ENCODE measurements at places on chromosomes 12 and 14. TPM values are rescaled to one million over a fixed set of nuclear protein-coding genes. Genes with fewer than 3 reads are reported as not detected.

DNA sequence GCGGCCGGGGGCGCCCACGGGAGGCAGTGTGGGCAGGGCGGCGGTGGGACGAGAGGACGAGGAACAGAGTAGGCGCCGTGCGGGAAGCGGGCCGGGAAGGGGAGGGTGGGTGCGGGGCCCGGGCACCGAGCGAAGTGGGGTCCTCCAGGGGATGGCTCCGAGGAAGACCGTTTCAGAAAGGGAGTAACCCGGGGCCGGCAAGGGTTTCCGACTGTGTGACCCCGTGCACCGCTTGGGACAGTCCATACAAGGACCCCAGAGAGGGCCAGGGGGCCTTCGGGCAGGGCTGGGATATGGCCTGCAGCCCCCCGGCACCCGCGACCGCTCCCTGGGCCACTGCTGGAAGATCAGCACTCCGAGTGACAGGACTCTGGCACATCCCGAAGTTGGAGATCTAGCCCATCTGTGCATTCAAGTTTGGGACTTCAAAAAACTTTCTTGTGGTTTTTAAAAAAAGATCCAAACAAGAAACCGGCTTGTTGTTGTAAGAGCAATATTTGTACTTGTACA is 448 bp downstream of the TSPAN9 start:
- DNase-seq = peak; percentile 82

- DNase-seq = no peak
Observed at GRCh38 chr12:114744285-114744684, 60.3 kb upstream of the TBX3 start.

DNA sequence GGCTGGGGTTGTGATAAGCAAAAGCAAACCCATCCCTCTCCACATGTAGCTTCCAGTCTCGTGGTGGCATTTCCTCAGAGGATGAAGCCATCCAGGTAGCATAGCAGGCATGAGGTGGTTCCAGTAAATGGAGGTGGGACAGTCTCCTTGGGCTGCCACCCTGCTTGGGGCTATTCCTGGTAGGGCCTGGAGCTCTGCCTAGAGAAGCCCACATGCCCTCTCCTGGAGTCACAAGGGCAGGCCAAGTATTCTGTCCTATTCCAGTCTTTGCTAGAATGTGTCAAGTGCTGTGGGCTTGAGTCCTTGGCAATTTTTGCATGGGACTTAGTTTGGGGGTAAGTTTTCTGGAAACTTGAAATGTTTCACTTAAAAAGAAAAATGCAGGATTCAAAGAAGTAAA is 469.9 kb downstream of the DPF3 start:
- DNase-seq = no peak

DNA sequence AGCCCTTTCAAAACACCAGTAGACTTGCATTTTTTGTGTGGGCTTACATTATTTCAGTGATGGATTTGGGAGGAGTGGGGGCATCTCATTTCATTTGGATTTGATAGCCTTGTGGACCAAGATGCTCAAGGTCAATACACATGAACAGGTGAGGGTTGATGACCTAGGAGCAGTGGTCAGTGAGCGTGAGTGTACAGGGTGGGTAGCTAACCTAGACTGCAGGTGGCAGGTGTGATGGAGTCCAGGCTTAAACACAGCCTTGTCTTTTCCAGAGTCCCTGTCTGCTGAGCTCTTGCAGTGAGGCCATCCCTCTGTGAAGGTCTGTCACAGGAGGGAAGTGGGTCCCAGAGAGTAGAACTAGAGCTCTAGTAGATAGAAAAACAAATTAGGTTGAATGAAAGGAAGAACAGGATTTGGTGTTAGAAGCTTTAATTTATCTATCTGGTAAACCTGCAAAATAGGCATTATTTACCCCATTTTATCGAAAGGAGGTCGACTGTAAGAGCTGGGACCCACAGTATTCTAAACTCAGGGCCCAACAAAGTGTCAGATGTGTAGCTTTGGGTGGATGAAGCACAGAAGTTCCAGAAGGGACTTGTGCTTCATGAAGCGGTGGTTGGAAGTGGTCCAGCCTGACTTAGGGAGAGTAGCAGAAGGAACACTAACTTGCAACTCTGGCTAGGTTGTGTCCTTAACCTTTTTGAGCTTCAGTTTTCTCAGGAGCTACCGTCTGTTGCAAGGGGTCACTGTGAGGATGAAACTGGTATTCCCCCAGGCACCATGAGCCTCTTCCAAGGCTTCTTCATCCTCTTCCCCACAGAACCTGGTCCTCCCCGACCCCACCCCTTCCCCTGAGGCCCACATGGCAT is 18.2 kb downstream of the RPS6KL1 start:
- DNase-seq = no peak

DNA sequence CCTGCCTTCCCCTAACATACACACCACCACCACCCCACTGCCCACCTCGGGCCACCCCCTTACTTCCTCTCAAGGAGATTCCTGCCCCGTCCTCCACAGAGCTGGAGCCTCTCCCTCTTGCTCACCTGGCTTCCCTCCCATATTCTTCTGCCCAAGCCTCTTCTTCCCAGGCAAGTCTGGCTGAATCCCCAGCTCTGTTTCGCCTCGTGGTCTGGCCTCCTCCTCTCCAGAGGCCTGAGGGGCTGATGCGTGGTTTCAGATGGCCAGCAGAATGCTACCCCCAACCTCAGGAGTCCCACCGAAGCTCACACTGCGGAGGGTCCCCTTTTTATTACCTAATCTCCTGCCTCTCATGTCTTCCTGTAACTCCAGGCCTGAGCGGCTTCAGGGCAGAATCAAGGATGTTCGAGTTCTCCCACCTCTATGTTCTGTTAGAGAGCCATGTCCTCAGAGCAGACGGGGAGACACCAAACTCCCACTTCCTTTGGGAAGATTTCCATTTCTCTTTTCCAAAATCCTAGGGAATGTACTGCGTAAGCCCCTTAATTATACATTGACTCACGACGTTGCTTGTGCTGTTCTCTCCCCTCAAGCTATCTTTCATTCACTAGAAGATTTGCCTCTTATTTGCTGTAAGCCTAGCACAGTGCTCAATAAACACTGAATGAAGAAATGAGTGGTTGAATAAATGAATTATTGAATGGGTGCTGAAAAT is 33.9 kb upstream of the LTBP2 start:
- no peak for DNase-seq

- DNase-seq = no peak
Observed at GRCh38 chr14:104903990-104904389, 20.7 kb upstream of the PLD4 start.

DNA sequence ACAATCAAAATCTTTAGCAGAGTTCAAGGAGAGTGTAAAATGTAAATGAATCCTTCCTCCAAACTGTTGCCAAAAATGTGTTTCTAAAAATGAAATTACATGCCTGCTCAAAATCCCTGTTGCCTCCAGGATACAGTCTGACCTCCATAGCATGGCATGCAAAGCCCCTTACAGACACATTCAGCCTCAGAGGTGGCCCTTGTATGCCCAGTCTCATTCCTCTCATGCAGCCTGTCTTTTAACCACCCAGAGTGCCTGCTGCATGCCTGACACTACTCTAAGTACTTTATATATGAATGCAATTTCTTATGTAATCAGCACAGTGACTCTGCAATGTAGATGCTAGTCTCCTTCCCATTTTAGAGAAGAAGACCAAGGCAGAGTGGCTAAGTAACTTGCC is 24.4 kb upstream of the PTPRQ start:
- DNase-seq = no peak

- no peak for DNase-seq
Observed at GRCh38 chr12:26133521-26133920, 8.7 kb upstream of the BHLHE41 start.

GRCh38 chr12:114623737-114624136 is 60.2 kb downstream of the TBX3 start:
- no peak for DNase-seq

DNA sequence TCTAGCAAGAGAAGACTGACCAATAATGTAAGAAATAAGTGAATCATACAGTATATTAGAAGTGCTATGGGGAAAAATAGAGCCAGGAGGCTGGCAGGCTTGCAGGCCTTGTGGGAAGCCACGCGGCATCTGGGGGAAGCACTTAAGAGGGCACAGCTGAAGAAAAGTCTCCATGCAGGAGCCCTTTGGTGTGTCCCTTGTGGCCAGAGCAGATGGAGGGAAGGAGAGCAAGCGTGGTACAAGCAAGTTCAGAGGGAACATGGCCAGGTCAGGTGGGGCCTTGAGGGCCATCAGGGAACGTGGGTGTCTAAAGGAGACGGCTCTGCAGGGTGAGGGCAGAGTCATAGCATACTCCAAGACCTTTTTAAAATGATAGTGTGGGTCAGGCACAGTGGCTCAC is 51.7 kb downstream of the LRRC74A start:
- DNase-seq = no peak

- peak; percentile 46 for DNase-seq
Observed at GRCh38 chr14:81169711-81170103, 51.1 kb downstream of the GTF2A1 start.

- DNase-seq = no peak
Observed at GRCh38 chr12:19453961-19454360, 14.7 kb downstream of the AEBP2 start.

DNA sequence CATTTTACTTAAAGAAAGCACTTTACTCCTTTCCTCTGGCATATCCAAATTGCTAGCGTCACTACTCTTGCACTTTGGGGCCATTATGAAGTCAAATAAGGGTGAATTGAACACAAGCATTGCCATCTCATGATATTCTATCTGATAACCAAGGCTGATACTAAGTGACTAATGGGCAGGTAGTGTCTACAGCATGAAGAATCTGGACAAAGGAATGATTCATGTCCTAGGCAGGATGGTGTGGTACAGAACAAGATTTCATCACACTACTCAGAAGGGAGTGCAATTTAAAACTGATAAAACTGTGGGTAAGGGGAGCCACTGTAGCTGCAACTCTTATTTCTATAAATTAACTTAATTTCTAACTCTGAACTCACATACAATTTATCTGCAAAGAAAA is 7.7 kb upstream of the SLC6A15 start:
- no peak for DNase-seq

DNA sequence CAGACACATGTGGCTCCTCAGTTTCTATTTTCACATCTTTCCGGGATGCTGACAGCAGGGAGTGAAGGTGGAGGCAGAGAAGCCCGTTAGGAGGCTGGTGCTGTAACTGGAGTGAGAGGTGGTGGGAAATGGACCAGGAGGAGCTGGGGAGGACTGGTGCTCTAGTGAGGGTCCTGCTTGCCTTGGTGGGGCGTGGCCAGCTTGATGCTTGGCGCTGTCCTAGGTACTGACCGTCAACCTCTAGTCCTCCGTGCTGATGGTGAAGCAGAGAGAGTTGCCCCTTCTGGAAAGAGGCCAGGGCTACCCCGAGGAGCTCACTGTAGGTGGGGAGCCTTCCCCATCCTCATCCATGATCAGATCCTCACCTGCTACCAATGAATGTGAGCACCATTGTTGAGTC is 1.4 kb downstream of the TRMT61A start:
- no peak for DNase-seq

GRCh38 chr12:57244312-57244696 is 6.7 kb downstream of the STAC3 start:
- DNase-seq = no peak

- no peak for DNase-seq
Observed at GRCh38 chr12:93892423-93893268, 215.5 kb downstream of the CRADD start.

DNA sequence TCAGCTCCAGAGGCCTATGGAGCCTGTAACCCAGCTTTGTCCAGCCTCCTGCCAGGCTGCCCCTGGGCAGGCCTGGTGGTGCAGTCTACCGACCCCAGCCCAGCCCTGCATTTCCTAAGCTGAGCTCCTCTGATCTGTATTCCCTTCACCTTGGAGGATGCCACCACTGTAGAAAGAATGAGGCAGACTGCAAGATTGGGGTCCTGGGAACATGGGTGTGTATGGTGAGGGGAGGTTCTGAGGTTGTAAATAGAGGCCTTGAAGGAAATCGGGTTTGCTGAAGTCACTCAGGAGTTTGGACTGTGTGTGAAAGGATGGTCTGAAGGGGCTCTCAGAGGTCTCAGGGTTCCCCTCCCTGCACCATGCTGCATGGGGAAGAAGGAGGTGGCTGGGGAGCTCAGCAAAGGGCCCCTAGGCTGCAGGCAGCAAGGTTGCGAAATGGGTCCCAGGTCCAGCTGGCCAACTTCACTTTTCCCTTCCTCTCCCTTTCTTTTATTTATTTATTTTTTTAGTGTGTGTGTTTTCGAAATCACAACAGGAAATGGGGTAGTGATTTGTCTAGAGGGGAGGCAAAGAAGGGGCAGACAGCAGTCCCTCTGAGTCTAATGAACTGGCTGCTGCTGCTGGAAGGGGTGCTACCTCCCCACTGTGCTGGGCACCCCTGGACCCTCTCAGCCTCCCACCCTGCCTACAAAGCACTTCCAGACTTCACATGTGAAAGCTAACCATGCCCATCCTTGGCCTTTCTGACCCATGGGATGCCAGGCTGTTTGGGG is 1.2 kb upstream of the LRP1-AS start:
- peak; percentile 83 for DNase-seq

- no peak for DNase-seq
Observed at GRCh38 chr12:96085475-96085874, 50.1 kb upstream of the LTA4H start.

DNA sequence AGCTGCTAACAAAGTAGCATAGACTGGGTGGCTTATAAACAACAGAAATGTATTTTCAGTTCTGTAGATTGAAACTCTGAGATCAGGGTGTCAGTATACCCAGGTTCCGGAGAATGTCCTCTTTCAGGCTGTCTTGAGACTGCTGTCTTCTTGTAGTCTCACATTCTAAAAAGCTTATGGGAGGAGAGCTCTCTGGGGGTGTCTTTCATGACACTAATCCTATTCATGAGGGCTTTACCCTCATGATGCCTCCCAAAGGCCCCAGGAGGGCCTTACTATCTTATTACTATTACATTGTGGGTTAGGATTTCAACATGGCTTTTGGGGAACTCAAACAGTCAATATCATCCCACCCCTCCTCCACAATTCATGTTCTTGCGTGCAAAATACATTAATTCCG is 94.3 kb downstream of the AEBP2 start:
- DNase-seq = no peak

Gene PCED1B
- total RNA-seq = 4.8 TPM

Gene LRTM2
- total RNA-seq = not detected

Gene PLEKHD1
- 0.61 TPM for total RNA-seq

Gene PPP2R5C
- 146 TPM for total RNA-seq

Gene ATF7IP
- 84.8 TPM for total RNA-seq

Gene GZMB
- total RNA-seq = 8.2 TPM

Gene ANKS1B
- total RNA-seq = 4.9 TPM

Gene SLC38A6
- 22.4 TPM for total RNA-seq

Gene LALBA
- not detected for total RNA-seq

Gene OTOGL
- total RNA-seq = 0.09 TPM

Gene GLI1
- 1.9 TPM for total RNA-seq

Data from left lung (tissue), 14 donors.